Regular cardiac myocyte (primary cell): ENCODE measurements at places on chromosomes 1 and 21. TPM values are rescaled to one million over a fixed set of nuclear protein-coding genes. Genes with fewer than 3 reads are reported as not detected.

Gene GCSAML
- not detected in 2 replicates for total RNA-seq

Gene NID1
- total RNA-seq = 59.6 and 96.4 TPM in 2 replicates

Gene FASLG
- not detected in 2 replicates for total RNA-seq

Gene CACNA1S
- total RNA-seq = not detected in 2 replicates

Gene CD5L
- not detected in 2 replicates for total RNA-seq

Gene PLPPR4
- total RNA-seq = 5.2 and 18.9 TPM in 2 replicates

Gene MIB2
- 62.1 and 115 TPM in 2 replicates for total RNA-seq

Gene CAPN8
- total RNA-seq = 0.28 TPM in 1 of 2 replicates, not detected in the other
